ENCODE measurements at places on chromosomes 11 and 22.
A peak's percentile ranks its signal among the peaks of the same experiment; 100 is the strongest.

DNA sequence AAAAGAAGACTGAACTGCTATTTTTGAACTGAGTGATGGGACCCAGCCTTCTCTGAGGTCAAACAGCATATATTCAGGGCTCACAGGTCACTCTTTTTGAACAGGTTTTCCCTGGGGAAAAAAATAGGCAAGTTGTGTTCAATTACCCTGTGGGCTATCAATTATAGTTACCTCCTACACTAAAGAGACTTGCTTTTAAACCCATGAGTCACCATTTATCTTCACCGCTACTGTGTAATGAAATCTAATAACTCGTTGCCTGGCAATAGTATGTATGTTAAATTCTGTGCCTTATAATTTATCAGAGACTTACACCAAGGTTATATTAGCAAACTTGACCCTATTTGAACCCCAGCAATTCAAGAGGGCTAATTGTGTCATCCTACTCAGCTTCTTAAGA, 98.5 kb downstream of the CYP2R1 start:
- no peak for DNase-seq

GRCh38 chr11:130979386-130979972, 63.2 kb upstream of the SNX19 start:
- DNase-seq = no peak

- DNase-seq = peak; percentile 47
Measured at GRCh38 chr11:2156416-2157182, 4.4 kb downstream of the INS start.

GRCh38 chr11:26865703-26866102, 128.2 kb upstream of the FIBIN start:
- no peak for DNase-seq

GRCh38 chr11:64742889-64743590, 902 bp downstream of the RASGRP2 start:
- peak; percentile 74 for DNase-seq

- DNase-seq = no peak
Measured at GRCh38 chr11:103936059-103936458, 100.4 kb upstream of the DDI1 start.

- peak; percentile 77 for DNase-seq
Measured at GRCh38 chr11:75384438-75385080, 14.8 kb upstream of the RPS3 start.

DNA sequence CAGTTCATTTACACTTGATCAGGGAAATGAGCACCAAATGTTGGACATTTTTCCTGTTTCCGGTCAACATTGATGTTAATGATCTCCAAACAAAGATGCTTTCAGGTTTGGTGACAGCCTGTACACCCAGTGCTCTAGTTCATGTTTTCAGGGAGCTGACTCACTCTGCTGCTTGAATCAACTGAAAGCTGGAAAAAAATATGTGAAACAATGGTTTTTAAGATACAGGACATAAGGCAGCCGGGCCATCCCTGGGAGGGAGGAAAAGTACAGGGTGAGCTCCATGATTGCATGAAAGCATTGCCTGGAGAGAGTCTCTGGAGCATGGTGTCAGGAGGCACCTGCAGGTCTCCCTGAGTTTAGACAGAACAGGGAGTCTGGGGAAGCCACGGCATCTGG, 259.6 kb downstream of the TBC1D22A start:
- no peak for DNase-seq

DNA sequence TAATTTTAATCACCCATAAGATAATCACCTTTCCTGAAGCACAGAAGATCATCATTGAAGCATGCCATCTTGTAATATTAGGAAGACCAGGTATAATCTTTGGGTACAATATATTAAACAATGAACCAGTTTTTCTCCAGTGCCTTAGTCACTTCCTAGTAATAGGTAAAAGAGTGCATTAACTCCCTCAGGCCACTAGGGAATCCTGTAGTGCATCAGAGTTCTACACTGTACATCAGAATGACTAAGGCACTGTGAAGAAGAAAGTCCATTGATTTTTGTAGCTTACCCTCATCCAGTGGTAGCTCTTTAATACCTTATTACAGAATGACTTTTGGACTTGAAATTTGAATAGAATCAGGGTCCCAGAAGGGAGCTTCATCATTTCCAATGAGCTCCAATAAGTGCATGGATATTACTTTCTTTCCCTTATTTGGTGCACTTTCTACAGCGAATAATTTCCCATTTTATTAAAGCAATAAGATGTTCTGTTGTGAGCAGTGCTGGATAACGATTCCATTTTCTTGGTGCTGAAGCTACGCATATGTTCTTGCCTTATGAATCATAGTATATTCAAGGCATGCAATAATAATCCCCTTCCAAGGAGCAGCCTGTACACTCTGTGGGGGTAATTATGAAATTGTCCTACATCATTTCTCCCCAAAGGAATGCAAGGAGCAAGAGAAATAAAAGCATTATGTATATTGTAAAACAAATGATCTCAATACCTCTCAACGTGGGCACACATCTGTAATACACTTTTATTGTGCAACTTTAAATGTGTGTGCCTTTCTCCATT, 4.7 kb downstream of the C11orf87 start:
- no peak for DNase-seq

GRCh38 chr11:45045683-45046471, 95.2 kb upstream of the TP53I11 start:
- DNase-seq = peak; percentile 13

DNA sequence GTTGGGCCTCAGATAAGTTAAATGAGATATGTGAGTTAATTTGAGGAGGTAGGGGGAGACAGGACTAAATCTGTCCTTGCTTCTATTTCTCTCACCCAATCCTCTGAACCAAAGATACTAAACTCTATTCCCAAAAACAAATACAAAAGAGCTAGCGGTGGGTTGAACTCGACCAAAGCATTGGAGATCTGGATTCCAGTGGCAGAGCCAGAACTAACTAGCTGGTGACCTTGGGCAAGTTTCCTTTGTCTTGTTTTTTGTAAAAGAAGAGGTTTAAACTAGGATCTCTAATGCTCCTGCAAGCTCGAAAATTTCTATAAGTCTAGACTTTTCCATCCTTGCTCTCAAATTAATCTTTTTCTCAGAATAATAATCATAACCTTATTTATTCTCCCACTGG, 1.5 kb downstream of the ME3 start:
- no peak for DNase-seq

- DNase-seq = no peak
Measured at GRCh38 chr22:17706947-17707346, 67.3 kb downstream of the BID start.

Data from CD4-positive, alpha-beta T cell treated with Interleukin-2 at 100 ng/mL for 4 hours (primary cell).